ENCODE measurements at places on chromosomes 7 and 10. TPM values are rescaled to one million over a fixed set of nuclear protein-coding genes. Genes with fewer than 3 reads are reported as not detected.

Gene CFAP70
- 0.86 TPM for total RNA-seq

Gene HYCC1
- 24.0 TPM for total RNA-seq

Gene SVOPL
- total RNA-seq = not detected

Gene FGF8
- total RNA-seq = not detected

Gene ACTR3C
- 0.71 TPM for total RNA-seq

Gene MALSU1
- 89.2 TPM for total RNA-seq

Gene CALY
- not detected for total RNA-seq

Gene PLEKHS1
- total RNA-seq = not detected

Gene CLDN12
- total RNA-seq = 33.0 TPM

Gene GRID2IP
- not detected for total RNA-seq

Gene CUZD1
- 0.10 TPM for total RNA-seq

Gene NPC1L1
- total RNA-seq = 0.28 TPM

Gene HKDC1
- total RNA-seq = not detected

- H3K4me1 ChIP-seq = peaks cover 10% of the 10 kb centered on the region
- H3K4me3 ChIP-seq = no peak overlapping the region
- no peak overlapping the region for H3K27ac ChIP-seq
- DNase-seq = no peak
Observed at GRCh38 chr10:59631237-59631636, 78.4 kb downstream of the SLC16A9 start.

GRCh38 chr7:92704858-92705257, 114.7 kb upstream of the FAM133B start:
- no peak overlapping the region for H3K4me3 ChIP-seq
- DNase-seq = no peak
- H3K4me1 ChIP-seq = no peaks in the 10 kb centered on the region
- H3K27ac ChIP-seq = no peak overlapping the region

DNA sequence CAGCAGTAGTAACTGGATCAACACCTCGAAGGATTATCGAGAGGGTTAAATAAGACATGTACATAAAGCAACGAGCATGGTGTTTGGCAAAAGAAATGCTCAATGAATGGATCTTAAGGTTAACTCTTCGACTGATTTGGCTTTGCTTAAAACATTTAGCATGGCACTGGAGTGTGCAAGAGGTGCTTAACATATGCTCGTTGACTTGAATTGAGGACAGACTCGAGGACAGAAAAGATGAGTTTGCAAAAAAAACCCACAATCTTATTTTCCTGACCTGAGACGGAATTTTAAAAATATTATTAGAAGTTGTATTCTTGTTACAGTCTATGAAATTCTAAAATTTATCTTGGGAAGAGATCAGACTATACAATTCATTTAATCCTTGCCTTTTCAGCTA, 49.4 kb upstream of the ST8SIA6 start:
- no peak for DNase-seq
- H3K27ac ChIP-seq = no peak overlapping the region
- H3K4me3 ChIP-seq = no peak overlapping the region
- H3K27me3 ChIP-seq = no peaks in the 10 kb centered on the region
- H3K4me1 ChIP-seq = no peaks in the 10 kb centered on the region

DNA sequence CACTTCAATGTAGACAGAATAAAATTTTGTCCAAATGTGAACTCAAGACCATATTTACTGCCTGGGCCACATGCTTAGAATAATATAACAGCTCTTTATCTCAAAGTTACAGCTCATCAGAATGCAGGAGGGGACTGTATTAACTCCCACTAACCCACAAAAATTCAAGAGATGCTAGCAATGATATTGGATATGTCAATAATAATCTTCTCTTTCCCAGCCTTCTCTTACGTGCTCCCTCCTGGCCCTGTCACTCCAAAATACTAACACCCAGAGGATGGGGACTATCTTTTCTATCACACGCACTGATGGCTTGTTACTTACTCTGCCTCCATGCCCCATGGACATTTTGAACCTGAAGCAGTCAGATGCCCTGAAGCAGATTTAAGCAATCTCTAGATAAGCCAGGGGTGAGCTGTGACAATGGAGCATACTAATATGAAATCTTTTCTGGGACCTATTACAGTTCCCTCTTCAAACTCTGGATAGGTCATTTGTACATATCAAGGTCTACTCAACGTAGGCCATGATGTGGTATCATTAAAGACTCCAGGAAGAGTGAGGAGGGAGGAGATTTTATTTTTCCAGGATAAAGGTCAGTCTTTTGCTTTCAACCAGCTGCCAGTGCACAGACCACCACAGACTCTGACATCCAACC, 803.0 kb downstream of the GRM8 start:
- H3K36me3 ChIP-seq = no peaks in the 10 kb centered on the region
- no peak overlapping the region for H3K4me3 ChIP-seq
- H3K4me1 ChIP-seq = no peaks in the 10 kb centered on the region
- no peak for DNase-seq

- DNase-seq = no peak
- H3K36me3 ChIP-seq = no peaks in the 10 kb centered on the region
- H3K27ac ChIP-seq = no peak overlapping the region
Observed at GRCh38 chr7:146647445-146647844, 530.8 kb downstream of the CNTNAP2 start.

DNA sequence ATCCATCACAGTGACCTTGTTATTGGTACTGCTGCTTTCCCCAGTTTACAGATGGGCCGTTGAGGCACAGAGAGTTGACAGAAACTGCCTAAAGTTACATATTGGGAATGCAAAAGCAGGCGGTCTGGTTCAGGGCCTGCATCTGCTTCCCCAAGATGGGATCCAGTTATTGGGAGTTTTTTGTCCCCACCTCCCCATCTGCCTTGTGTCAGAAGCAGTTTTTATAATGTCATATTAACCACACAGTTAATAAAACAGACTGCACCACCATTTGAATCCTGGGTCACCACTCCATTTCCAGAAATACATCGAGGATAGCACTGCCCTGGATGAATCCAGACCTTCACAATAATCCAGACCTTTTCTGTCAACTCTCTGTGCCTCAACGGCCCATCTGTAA, 67.9 kb downstream of the CELF2 start:
- peaks cover 8% of the 10 kb centered on the region for H3K4me1 ChIP-seq
- no peak overlapping the region for H3K4me3 ChIP-seq
- DNase-seq = no peak
- H3K36me3 ChIP-seq = no peaks in the 10 kb centered on the region
- H3K27ac ChIP-seq = no peak overlapping the region

- H3K27ac ChIP-seq = no peak overlapping the region
- H3K36me3 ChIP-seq = no peaks in the 10 kb centered on the region
- peaks cover 3% of the 10 kb centered on the region for H3K4me1 ChIP-seq
- H3K27me3 ChIP-seq = peaks cover 3% of the 10 kb centered on the region
- DNase-seq = no peak
Observed at GRCh38 chr7:45977256-45977780, 56.2 kb upstream of the IGFBP3 start.

- H3K4me1 ChIP-seq = no peaks in the 10 kb centered on the region
- H3K27me3 ChIP-seq = no peaks in the 10 kb centered on the region
- DNase-seq = no peak
- no peak overlapping the region for H3K27ac ChIP-seq
- no peak overlapping the region for H3K4me3 ChIP-seq
Observed at GRCh38 chr7:108322925-108323832, 133.1 kb downstream of the NRCAM start.

DNA sequence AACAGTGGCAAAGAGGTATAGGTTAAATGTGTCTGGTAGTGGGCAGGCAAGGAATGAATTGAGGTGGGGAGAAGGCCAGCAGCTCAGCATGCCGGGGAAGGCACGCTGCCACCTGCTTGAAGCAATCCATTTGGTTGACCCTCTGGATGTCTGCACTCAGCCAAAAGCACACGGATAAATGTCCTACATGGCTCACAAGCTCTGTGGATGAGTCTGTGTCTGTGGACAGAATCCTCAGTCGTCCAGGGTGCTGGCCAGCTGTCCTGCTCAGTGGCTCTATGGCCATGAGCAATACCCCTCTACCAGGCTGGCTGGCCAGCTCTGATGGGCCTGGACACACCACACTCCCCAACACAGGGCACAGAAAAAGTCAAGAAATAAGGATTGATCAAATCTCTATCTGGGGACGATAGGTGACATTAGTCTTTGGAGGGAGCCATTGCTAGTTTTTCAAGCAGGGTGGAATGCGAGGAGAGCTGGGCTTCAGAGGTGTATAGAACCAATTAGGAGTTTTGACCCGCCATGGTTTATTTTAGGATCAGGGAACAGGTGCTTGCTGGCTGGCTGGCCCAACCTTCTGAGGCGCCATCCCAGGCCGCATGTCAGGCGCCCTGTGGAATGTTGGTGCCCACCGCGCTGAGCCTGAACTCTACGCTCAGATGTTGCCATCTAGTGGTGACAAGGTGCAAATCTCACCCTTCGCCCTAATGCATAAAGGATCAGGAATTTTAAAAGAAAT, 493.4 kb downstream of the TNS3 start:
- peak; percentile 54 for DNase-seq
- H3K4me3 ChIP-seq = no peak overlapping the region
- H3K27me3 ChIP-seq = no peaks in the 10 kb centered on the region

- H3K36me3 ChIP-seq = no peaks in the 10 kb centered on the region
- H3K27ac ChIP-seq = no peak overlapping the region
- H3K4me1 ChIP-seq = no peaks in the 10 kb centered on the region
Observed at GRCh38 chr7:137282043-137282442, 61.5 kb downstream of the PTN start.

- H3K27me3 ChIP-seq = no peaks in the 10 kb centered on the region
- H3K36me3 ChIP-seq = no peaks in the 10 kb centered on the region
- peaks cover 56% of the 10 kb centered on the region for H3K4me1 ChIP-seq
Observed at GRCh38 chr7:30168835-30169573, 34.2 kb downstream of the MTURN start.

GRCh38 chr7:157892751-157893523, 556.1 kb downstream of the DNAJB6 start:
- no peak overlapping the region for H3K4me3 ChIP-seq
- no peak for DNase-seq
- H3K36me3 ChIP-seq = no peaks in the 10 kb centered on the region
- H3K27me3 ChIP-seq = peaks cover 2% of the 10 kb centered on the region

DNA sequence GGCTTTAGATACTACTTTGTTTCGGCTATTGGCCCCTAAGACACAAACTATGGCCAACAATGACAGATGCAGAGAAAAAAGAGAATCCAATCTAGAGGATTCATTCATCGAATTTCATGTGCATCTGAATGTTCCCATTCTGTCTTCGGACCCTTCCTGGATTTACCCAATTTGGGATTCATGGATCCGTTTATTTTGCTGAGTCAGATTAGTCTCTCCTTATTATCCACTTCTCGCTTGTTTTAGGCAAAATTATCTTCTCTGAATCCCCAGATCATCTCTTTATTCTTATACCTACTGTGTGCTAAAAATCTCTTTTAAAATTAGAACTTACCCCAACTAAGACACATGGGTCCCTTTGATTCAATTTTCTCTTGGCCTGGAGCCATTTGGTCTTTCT, 6.5 kb downstream of the TRPV6 start:
- no peaks in the 10 kb centered on the region for H3K4me1 ChIP-seq
- DNase-seq = no peak
- no peak overlapping the region for H3K27ac ChIP-seq

DNA sequence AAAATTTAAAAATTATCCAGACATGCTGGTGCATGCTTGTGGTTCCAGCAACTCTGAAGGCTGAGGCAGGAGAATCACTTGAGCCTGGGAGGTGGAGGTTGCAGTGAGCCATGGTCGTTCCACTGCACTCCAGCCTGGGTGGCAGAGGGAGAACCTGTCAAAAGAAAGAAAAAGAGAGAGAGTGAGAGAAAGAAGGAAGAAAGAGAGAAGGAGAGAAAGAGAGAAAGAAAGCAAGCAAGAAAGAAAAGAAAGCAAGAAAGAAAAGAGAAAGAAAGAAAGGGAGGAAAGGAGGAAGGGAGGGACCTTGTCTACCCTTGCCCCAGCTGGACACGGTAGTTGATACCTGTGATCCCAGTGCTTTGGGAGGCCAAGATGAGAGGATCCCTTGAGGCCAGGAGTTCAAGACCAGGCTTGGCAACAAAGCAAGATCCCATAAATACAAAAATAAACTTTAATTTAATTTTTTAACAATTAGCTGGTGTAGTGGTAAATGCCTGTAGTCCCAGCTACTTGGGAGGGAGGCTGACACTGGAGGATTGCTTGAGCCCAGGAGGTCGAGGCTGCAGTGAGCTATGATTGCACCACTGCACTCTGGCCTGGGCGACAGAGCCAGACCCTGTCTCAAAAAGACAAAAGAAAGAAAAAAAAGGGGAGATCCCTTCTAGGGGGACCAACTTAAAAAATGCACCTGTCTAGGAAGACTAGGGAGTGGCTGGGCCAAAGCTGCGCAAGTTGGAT, 9.2 kb downstream of the NYAP1 start:
- peaks cover 7% of the 10 kb centered on the region for H3K27me3 ChIP-seq
- DNase-seq = no peak
- H3K36me3 ChIP-seq = no peaks in the 10 kb centered on the region
- peak overlapping the region; percentile 53 for H3K4me3 ChIP-seq
- peaks cover 3% of the 10 kb centered on the region for H3K4me1 ChIP-seq
- no peak overlapping the region for H3K27ac ChIP-seq

GRCh38 chr10:4450981-4451908, 374.8 kb upstream of the AKR1E2 start:
- H3K4me3 ChIP-seq = no peak overlapping the region
- H3K4me1 ChIP-seq = no peaks in the 10 kb centered on the region
- no peak for DNase-seq
- no peaks in the 10 kb centered on the region for H3K27me3 ChIP-seq
- no peak overlapping the region for H3K27ac ChIP-seq

DNA sequence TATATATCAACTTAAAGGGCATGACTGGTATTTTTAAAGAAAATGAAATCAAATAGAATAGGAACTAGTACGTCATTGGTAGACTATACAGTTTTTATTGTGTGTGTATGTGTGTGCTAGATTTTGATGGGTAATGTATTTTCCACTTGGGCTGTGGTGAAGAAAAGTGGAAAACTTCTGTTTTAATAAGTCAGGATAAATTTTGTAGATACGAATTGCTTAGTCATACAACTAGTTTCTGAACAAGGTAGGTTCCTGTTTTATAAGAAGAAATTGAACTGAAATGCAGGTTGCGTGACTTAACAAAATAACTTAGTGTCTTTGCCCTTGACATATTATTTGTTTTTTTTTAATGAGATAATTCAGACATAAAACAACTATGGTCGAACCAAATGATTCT, 24.3 kb downstream of the UBN2 start:
- H3K27me3 ChIP-seq = no peaks in the 10 kb centered on the region
- H3K27ac ChIP-seq = no peak overlapping the region
- no peak overlapping the region for H3K4me3 ChIP-seq
- no peak for DNase-seq
- no peaks in the 10 kb centered on the region for H3K4me1 ChIP-seq
- H3K36me3 ChIP-seq = peaks cover under 1% of the 10 kb centered on the region

DNA sequence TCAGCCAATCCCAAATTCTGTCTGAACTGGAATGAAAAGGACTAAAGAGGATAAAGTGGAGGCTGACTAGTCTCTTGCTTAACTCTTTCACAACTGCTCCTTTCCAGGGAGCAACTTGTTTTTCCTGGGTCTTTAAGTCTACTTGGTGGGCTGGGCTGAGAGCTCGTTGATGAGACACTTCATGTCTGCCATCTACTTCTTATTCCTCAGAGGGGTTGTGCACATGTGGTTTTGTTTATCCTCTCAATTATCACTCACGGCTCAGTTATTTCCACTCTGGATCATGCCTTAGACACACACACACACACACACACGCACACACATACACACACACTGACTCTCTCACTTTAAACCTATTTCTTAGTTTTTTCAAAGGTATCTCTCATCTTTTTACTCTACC, 298.6 kb upstream of the MTPN start:
- no peak overlapping the region for H3K4me3 ChIP-seq
- H3K36me3 ChIP-seq = no peaks in the 10 kb centered on the region
- no peak for DNase-seq
- no peaks in the 10 kb centered on the region for H3K27me3 ChIP-seq
- no peak overlapping the region for H3K27ac ChIP-seq

GRCh38 chr10:5151076-5151475, 33.9 kb downstream of the AKR1C8 start:
- H3K36me3 ChIP-seq = no peaks in the 10 kb centered on the region
- H3K27me3 ChIP-seq = no peaks in the 10 kb centered on the region
- DNase-seq = no peak

Measured in psoas muscle (tissue), 8 donors.